Pons (tissue), 1 donor: ENCODE measurements at places on chromosomes 1 and 21.
A peak's percentile ranks its signal among the peaks of the same experiment; 100 is the strongest.

- no peak for DNase-seq
Measured at GRCh38 chr1:223095870-223096269, 47.2 kb downstream of the TLR5 start.

- no peak for DNase-seq
Measured at GRCh38 chr1:235317168-235317567, 10.8 kb downstream of the ARID4B start.

DNA sequence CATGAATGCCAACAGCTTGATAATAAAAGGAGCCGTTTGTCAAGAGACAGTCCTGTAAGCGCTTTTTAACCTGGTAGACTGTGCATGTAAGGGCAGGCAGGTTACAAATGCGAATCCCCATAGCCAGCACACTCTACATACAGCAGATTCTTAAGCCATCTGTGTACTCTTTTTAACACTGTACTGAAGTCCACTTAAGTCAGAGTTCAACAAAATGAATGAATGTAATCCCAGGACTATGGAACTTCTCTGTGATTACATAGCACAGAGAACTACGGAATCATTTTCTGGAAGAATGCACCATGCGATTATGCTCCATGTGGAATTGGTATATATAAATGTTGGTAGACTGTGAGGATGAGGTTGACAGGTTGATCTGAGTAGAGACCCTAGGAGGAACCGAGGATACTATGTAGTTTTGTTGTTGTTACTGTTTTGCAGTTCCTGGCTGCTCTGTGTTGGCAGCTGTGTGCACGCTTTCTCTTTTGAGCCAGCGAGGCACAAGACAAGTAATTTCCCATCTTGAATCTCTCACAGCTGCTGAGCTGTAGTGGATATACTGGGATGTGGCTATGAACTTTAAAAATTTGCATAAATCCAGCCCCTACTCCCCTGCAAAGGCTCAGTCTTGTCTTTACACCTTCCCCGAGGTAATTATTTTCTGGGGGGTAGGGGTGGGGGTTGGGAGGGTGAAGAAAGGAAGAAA is 21.9 kb downstream of the LRRC8D start:
- peak; percentile 66 for DNase-seq

DNA sequence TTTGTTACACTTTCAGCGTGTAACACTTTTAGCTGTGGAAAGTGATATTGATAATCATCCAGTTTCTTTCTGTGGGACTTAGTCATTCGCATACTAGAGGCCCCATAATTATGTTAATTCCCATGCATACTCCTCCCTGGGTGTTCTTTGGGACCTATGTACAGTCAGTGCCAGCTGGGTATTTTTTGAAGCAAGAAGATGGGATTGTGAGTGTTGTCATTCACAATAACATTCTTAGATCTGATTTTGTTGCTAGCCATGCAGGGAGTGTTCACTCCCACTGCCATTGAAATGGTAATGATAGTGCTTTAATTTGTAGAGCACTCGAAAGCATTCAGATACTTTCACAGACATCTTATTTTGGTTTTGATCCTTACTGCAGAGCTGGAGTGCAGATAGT is 11.6 kb downstream of the SARS1 start:
- no peak for DNase-seq

DNA sequence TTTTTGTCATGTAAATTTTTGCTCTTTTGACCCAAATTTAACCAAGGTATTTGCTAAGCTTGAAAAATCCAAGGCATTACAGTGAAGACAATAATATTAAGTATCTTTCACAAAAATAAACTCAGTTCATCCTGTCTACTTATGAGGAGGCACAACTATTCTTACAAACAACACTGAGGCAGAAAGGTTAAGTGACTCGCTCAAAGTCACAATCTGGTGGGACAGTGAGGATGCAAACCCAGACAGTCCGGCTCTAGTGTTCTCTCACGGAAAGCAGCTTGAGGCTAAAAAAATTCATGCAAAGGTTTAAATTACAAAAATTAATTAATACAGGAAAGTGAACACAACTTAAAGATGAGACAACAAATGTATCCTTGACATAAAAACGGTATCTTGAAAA is 125.3 kb downstream of the SIPA1L2 start:
- DNase-seq = no peak

- peak; percentile 58 for DNase-seq
Measured at GRCh38 chr1:12618965-12619791, 1.2 kb upstream of the DHRS3 start.

GRCh38 chr1:200452850-200453552 is 43.2 kb upstream of the ZNF281 start:
- no peak for DNase-seq

- DNase-seq = no peak
Measured at GRCh38 chr1:91872000-91872399, 14.0 kb downstream of the TGFBR3 start.

DNA sequence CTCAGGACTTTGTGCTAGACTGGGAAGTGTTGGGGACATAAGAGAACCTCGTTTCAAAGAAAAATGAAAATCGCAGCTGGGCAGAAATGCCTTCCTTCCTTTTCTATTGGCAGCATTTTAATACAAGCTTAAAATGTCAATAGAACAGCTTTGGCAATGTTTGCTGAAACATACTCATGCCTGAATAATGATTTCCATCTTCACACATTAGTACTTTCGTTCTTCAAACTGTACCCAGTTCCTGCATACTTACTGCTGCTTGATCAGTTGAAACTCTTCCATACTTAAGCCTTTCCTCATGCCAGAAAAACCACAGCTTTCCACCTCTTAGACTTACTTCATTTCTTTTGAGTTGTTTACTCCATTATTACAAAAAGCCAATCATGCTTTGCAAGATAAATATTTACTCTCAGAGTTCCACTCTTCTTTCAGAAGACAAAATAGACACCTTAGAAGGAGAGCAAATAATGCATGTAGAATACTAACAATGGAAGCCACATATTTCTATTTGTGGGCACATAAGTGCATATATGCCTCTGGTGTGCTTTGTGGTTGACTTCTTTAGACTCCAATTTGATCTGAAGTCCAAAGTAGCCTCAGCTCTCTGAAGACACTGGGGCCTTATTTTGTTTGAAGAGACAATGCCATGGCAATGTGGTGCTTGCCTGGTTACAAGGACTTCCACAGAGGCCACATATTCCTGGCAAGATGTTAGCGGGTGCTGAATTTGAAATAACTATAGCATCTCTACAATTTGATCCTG is 22.7 kb upstream of the CD55 start:
- no peak for DNase-seq

- DNase-seq = peak; percentile 19
Measured at GRCh38 chr1:169042377-169042776, 64.1 kb upstream of the ATP1B1 start.

- no peak for DNase-seq
Measured at GRCh38 chr1:31670593-31670964, 25.9 kb upstream of the PEF1 start.

GRCh38 chr1:11078631-11079030 is 18.8 kb upstream of the SRM start:
- DNase-seq = no peak

GRCh38 chr1:77605246-77606026 is 77.0 kb downstream of the ZZZ3 start:
- peak; percentile 68 for DNase-seq

DNA sequence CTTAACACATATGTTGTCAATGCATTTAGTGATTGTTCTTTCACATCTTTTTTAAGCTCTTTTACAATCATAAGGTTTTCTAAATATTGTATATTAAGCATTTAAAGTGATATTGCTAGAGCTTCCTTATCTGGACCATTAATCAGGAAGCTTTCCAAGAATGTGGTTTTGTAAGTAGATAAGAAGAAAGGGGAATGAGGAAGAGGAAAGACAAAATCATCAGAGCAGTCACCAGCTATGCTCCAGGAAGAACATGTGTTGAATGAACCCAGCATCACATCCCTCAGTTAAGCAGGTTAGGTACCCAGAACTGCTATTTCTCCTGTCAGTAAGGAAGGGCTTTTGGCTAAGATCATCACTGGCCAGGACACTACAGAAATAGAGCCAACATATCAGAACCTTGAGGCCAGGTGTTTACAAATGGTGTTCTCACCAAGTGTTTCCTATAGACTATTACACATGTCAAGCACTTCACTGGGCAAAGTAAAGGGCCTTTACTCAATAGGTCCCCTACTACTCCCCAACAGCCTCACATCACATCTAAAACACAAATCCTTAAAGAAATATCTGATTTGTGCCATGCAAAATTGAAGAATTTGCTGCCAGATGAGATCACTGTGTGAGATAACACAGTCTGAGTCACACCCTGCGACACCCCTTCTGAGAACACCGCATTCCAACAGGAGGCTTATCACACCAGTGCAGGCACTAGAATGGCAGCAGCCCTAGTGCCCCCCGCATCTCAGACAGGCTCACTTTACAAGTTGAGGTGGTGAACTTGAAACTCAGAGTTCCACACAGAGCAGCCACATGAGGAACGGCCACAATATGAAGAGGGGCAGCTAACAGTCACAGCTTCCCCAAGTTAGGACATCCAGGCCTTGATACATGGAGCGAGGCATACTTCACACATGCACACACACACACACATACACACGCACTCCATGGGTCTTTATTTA is 1.8 kb upstream of the SPRR2A start:
- DNase-seq = no peak

DNA sequence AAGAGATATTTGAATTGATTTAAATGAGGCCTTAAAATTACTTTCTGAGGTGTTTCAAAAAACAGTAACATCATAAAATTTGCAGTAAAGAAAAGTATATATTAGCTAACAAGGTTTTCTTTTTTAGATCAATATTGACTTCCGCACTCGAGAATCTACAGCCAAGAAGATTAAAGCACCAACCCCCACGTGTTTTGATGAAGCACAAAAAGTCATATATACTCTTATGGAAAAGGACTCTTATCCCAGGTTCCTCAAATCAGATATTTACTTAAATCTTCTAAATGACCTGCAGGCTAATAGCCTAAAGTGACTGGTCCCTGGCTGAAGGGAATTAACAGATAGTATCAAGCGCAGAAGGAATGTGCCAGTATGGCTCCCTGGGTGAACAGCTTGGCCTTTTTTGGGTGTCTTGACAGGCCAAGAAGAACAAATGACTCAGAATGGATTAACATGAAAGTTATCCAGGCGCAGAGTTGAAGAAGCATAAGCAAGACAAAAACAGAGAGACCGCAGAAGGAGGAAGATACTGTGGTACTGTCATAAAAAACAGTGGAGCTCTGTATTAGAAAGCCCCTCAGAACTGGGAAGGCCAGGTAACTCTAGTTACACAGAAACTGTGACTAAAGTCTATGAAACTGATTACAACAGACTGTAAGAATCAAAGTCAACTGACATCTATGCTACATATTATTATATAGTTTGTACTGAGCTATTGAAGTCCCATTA is 3.6 kb downstream of the RGS1 start:
- DNase-seq = peak; percentile 31
